Fibroblast of gingiva (primary cell): ENCODE measurements at places on chromosomes 16 and 17.

DNA sequence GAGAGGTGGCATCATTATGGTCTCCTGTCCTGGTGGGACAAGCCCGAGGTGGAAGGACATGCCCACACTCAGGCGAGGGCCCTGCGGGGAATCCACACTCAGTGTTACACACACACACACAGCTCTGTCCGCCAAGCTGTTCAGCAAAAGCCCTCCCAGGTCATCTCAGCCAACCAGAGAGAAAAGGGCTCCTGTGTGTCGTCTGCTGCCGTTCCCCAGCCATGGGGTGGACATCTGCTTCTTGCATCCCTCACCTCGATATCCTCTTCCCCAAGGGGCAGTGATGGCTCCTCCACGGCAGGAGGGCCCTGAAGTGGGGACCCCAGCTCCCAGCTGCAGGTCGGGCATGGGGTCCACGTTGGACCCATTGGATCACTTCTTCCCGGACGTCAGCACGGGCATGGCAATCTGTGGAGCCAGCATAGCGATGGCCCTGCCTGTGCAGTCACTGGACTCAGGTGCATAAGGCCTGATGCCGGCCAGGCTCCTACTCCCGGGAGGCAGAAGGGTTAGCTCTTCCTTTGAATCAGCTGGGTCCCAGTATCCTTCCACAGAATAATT lies 290.1 kb downstream of the C16orf95 start:
- DNase-seq: no peak

- no peak for DNase-seq
Measured at GRCh38 chr17:4375039-4375748, 8.7 kb upstream of the UBE2G1 start.

GRCh38 chr17:75996665-75997590 lies 3.7 kb upstream of the CDK3 start:
- no peak for DNase-seq

GRCh38 chr16:82242201-82242600 lies 72.2 kb upstream of the MPHOSPH6 start:
- no peak for DNase-seq

DNA sequence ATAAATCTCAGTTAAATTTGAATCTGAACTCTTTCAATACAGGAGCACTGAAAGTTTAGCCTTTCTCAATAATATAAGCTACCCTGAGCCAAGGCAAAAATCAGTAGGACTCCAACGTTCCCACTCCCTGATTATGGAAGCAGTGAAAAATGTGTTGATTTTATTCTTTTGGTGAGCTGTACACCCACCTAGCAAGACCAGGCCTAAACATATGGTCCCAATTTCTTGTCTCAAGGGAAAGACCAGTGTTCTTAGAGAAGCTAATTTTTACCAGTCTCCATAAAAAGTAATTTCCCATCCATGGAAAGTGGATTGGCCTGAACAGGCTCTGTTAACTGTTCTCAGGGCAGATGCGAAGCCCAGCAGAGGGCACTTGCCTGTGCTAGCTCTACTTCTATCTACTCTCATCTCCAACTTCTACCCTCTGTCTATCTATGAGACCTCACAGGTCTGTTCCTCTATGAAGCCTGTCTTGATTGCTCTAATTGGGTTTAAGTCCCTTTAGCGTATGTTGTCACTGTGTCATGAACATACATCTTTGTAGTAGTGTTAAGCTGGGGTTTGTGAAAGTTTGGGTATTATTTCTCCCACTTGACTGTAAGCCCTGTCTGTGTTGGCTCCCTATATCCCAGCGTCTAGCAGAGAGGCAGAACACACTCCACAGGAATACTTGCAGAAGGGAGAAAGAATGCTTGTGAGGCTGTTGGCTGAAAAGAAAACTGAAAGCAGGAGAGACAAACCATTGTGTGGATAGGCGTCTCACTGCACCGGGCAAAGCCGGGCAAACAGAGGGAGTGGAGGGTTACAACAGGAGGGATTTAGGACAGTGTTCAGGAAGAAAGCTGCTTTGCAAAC lies 167.1 kb upstream of the MAF start:
- peak; percentile 16 for DNase-seq

DNA sequence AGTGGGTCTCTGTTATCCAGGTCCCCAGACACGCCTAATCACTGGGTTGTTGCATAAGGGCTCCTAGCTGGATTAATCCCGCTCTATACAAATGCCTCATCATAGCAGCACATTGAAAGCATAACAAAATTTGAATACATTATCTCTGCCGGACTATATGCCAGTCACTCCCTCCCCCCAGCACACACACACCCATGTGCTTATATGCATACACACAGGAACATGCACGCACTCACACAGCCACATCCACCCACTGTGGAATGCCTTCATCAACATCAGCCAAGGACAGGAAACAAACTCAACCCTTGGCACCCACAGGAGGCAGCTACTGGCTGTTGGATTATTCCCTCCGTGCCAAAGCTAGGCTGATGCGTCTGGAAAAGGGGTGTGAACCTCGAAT lies 3.5 kb upstream of the CDH13 start:
- DNase-seq: no peak

GRCh38 chr17:47262586-47262985 lies 9.0 kb downstream of the ITGB3 start:
- DNase-seq: no peak

- DNase-seq: no peak
Measured at GRCh38 chr16:58346831-58347371, 45.4 kb upstream of the GINS3 start.

GRCh38 chr16:24986512-24987303 lies 28.5 kb downstream of the ARHGAP17 start:
- DNase-seq: peak; percentile 88

GRCh38 chr16:87953308-87954215 lies 2.3 kb downstream of the BANP start:
- DNase-seq: no peak
